H1 (cell line): ENCODE measurements at places on chromosomes 1 and 21.
A peak's percentile ranks its signal among the peaks of the same experiment; 100 is the strongest.

- H3K4me3 ChIP-seq: no peak overlapping the region
- H3K27me3 ChIP-seq: no peaks in the 10 kb centered on the region
- no peak overlapping the region for H3K27ac ChIP-seq
- DNase-seq: no peak
- H3K36me3 ChIP-seq: no peaks in the 10 kb centered on the region
Measured at GRCh38 chr1:98027103-98027705, 106.4 kb upstream of the DPYD start.

DNA sequence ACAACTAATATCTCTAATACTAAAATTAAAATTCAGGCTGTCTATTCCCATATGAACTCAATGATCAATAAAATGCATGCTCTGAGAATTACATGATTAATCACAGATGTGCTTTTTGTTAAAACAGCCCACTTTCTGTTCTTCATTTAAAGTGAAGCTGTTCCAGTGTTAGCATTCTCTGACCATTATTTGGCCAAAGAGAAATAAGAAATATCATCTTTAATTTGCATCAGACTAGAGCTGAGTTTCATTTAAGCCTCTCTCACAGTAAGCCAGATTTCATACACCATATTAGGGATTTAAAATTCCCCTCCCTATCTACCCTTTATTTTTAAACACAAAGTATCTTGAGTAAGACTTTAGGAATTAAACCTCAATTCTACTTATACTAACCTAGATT lies 261.6 kb downstream of the TPR start:
- no peaks in the 10 kb centered on the region for H3K27me3 ChIP-seq
- H3K27ac ChIP-seq: no peak overlapping the region
- H3K4me1 ChIP-seq: no peaks in the 10 kb centered on the region
- no peaks in the 10 kb centered on the region for H3K36me3 ChIP-seq
- no peak overlapping the region for H3K4me3 ChIP-seq

DNA sequence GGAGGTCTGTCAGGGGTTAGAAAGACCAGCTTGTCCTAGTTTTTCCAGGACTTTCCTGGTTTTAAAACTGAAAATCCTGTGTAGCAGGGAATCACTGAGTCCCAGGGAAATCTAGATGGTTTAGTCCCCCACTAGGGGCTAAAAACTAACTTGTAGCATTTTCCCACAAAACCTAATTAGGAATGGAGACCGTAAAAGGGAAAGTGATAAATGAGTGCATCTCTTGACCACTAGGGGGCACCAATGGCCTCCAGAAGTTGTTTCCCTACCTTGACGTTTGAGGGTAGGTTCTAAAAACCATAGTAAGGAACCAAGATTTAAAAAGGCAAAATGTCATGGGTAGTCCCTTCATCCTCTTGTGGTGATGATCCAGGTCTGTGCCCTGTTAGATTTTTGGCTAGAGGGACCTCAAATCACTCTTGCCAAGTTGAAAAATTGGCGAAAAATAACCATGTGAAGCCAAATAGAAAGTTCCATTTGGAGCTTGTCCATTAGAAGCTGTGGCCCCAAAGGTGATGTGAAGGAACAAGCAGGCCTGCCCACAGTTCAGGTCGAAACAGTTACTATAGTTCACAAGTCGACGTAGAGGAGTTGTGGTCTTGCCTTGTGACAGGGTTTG lies 24.5 kb downstream of the CLIC6 start:
- H3K27ac ChIP-seq: no peak overlapping the region
- H3K36me3 ChIP-seq: no peaks in the 10 kb centered on the region
- no peak for DNase-seq
- no peak overlapping the region for H3K4me3 ChIP-seq

DNA sequence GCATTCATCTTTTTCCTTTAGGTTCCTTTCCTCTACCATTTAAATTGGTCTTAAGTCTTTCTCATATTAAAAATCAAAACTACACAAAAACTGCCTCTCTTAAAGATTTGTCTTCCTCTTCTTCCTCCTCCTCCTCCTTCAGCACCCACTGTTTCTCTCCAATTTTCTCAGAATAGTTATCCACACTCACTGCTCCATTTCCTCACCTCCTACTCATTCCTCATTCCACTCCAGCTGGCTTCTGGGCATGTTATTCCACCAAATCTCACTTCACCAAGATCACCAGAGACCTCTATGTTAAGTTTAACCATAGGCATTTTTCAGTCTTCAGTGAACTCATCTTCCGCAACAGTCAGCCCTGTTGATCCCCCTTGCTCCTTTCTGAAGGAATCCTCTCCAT lies 173.7 kb downstream of the SLC35F3 start:
- no peak for DNase-seq
- no peak overlapping the region for H3K4me3 ChIP-seq
- H3K27me3 ChIP-seq: no peaks in the 10 kb centered on the region
- no peaks in the 10 kb centered on the region for H3K4me1 ChIP-seq

- H3K4me1 ChIP-seq: no peaks in the 10 kb centered on the region
- H3K4me3 ChIP-seq: no peak overlapping the region
- DNase-seq: no peak
- no peak overlapping the region for H3K27ac ChIP-seq
- no peaks in the 10 kb centered on the region for H3K36me3 ChIP-seq
- H3K27me3 ChIP-seq: no peaks in the 10 kb centered on the region
Measured at GRCh38 chr1:167145965-167146364, 52.1 kb downstream of the STYXL2 start.

- no peaks in the 10 kb centered on the region for H3K27me3 ChIP-seq
- peaks cover 3% of the 10 kb centered on the region for H3K4me1 ChIP-seq
- H3K27ac ChIP-seq: peak overlapping the region; percentile 85
- peaks cover 9% of the 10 kb centered on the region for H3K36me3 ChIP-seq
Measured at GRCh38 chr1:154975409-154976059, 1.1 kb downstream of the CKS1B start.

DNA sequence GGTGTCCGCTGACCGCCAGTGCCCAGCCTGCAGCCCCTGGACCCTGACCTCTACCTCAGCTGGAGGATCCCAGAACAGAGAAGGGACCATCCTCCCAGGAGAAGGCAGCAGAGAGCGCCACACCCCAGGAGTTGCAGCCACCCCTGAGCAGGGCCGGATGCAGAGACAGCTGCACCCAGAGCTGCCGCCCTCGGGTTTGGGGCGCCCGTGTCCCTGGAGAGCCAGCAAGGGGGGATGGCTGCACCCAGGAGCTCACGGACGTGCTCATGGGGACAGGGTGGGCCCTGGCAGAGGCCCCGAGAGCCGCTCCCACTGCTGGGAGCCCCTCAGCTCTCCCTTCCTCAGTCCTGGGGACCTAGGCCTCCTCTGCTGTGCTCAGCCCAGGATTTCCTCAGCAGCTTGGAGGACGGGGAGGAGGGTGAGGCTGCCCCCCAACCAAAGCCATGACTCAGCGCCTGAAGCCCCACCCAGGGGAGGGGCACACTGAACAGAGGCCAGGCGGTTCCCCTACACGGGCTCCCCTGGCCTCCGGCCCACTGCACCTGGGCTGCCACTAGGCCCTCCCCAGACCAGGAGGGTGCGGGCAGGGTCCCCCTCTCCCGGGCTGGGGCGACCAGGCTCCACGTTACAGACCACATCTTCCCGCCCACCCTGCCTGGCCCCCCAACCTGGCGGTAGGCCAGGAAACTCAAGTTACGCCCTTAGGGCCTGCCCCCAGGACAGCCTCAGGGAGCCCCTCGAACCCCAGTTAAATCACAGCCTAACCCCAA lies 2.2 kb downstream of the ACAP3 start:
- no peaks in the 10 kb centered on the region for H3K27me3 ChIP-seq
- peaks cover 26% of the 10 kb centered on the region for H3K4me1 ChIP-seq
- peak overlapping the region; percentile 38; the same call in 1 of the 2 replicates for H3K27ac ChIP-seq
- no peak for DNase-seq
- no peaks in the 10 kb centered on the region for H3K36me3 ChIP-seq
